NCI-H69 (cell line): ENCODE measurements at places on chromosomes 16 and 17.

DNA sequence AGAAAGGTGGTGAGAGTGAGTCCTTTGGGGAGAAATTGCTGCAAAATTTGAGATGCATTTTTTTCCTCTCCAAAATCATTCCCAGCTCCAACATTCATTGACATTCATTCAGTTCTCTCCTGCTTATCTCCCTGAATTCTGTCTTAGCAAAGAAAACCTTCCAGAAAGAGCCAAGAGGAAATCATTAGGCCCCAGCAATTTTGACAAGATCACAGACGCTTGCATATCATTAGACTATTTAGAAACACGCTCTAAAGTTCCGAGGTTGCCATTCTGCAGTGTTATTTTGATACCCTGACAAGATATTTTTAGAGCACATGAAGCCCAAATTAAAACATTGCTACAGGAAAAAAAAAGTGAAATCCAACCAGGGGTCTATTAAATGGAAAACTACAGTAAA, 9.6 kb upstream of the CHCT1 start:
- no peak for DNase-seq

DNA sequence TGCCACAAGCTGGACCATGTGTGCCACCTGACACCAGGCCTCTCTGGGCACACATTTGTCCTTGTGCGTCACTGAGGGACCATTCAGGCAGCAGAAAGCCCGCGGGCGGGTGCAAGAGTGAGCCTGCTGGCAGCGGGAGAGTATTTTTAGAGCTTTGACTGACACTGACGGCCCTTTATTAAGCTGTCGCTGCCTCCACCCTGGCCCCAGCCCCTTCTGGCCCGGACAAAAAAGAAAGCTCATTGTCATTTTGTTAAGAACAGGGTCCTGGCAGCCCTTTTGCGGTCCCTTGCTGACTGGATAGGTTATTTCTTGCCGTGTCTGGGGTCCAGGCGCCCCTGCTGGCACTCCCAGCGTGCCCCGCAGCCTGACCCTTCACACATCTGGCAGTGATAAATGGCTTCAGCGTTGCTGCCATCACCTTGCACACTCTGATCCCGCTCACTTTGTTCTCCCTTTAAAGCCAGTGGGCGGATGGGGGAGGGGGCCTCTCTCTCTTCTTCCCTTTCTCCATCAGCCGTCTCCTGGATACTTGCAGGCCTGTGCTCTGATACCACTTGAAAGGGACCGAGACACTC, 78.4 kb upstream of the NKD1 start:
- no peak for DNase-seq

DNA sequence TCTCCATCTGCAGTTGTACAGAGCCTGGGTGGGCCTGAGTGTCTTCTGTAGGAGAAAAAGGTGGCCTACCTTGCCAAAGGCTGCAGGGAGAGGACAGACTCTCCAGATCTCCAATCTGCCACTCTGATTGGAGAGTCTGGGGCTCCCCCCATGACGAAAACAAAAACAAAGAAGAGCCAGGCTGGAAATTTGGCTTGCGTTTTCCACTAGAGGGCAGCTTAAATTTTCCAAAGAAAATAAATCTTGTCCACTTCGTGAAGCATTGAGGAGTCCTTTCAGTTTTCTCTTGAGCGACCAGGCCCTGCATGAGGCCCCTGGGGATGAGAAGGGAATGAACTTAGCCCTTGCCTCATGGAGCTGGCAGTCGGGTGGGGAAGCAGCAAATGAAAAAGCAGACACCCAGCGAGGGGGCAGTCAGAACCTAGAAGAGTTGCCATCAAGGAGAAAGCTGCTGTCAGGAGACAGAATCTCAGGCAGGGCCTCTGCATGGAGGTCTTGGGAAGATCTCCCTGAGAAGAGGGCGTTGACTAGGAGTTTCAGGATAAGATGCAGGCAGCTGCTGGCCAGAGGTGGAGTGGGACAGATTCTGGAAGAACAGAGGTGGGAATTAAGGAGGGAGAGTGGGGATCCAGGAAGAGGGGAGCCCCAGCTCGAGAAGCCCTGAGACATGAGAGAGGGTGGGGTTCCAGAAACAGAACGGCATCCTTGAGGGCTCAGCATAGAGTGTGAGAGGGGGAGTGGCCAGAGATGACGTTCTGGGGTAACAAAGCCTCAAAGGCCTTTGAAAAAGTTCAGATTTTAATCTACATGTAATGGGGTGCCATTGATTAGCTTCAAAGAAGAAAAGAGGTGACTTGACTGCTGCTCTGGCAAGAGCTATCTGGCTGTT, 8.4 kb upstream of the SHCBP1 start:
- peak; percentile 13 for DNase-seq

- DNase-seq = peak; percentile 27
Observed at GRCh38 chr16:61590577-61590976, 445.7 kb downstream of the CDH8 start.

DNA sequence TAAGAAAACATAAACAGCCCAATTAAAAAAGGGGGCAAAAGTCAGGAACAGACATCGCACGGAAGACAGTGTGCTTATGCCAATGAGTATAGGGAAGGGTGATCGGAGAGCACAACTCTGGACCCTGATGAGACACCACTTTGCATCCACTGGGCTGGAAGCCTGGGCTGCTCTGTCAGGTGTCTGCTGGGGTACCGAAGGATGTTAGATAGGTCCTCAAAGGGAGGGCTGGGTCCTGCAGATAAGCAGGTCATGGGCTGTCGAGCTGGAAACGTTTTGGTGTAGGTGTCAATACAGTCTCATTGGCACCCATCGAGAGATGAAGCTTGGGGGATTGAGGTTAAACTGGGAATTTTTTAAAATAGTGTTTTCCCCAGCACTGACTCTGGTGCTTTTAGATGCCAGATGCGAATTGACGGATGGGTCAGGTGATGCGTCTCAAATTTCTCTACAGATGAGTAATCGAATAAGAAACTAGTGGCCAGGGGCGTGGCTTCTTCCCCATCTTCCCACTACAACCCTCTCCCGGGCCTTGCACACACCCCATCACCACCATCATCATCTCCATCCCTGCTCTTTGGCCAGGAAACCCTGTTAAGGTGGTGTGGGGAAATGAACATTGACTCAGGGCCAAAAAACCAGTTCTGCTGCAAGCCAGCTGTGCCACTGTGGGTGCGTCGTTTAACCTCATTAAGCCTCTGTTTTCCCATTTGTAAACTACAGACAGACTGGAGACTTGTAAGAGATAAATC, 47.8 kb upstream of the IRF8 start:
- peak; percentile 3 for DNase-seq

DNA sequence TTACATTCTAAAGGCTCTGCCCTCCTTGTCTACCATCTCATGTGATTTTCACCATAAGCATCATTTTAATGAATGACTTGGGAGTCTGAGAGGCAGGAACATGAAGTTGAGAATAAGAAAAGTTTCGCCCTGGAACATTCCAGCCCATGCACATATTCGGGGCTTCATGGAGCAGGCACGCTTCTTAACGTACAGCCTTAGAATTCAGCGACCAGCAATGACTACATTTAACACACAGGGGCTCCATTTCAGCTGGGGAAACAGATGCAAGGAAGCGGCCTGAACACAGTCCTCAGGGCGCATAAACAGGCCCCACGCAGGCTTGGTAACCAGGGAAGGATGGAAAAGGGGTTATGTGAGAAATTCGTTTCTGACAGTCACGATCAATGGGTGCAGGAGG, 357.4 kb downstream of the SLC39A11 start:
- no peak for DNase-seq

GRCh38 chr16:15572329-15573001, 70.5 kb downstream of the MARF1 start:
- DNase-seq = no peak

DNA sequence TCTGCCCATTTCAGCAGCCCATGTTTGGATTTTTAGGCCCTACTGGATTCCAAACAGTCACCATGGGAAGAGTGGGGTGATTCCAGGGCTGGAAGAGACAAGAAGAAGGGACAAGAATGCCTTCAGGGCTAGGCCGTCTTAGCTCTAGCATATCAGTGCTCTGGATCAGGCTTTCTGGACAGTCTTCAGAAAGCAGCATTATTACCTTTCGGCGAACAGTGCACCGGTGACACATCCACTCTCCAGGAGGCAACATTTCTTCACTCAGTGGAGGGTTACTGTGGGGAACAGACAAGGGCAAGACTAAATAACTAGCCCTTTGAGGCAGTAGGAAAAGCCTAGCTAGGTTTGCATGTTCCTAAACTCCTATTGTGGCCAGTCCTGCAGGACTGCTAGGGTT, 23.9 kb upstream of the DHRS13 start:
- no peak for DNase-seq

DNA sequence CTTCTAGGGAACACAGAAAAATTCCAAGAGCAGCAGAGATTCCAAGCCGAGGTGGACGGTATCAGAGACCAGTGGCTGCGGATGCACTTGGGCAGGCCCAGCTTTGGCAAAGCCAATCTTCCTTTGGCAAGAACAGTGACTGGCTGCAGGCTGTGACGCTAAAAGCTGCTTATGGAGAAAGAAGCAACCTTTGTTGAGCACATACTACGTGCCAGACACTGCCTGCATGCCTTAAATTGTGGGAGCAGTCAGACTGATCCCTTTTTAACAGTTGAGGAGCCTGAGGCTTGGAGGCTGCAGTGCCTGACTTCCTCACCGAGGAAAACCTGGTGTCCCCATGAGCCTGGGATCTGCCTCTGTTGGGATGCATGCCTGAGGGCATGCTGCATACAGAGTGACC, 69.0 kb upstream of the AMZ2 start:
- peak; percentile 45 for DNase-seq

DNA sequence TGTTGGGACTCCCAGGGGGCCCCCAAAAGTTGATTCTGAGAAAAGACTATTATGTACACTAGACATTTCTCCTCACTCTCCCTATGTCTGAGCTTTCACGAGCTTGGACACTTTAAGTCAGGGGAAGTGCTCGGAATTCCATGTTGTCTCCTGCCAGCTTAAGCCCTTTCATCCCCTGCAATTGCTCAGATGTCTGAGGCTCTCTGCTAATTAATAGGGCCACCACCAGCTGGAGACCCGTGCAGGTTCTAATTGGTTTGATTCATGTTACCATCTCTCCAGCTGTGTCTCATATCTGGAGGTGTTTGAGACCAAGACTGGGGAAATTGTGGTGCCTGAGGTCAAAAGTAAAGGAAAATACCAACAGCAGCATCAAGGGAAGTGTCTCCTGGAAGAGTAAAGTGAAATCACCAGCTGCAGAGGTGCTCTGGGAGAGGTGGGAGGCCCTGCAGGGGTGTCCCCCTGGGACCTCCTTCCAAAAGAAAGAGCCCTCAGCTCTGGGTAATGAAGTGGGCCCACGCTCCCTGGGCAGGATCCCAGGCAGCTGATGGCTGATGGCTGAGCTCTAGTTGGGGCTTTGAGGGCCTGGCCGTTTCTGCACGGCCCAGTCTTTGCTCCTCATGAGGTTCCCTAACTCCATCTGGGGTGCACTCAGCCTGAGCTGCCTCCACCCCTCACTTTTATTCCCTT, 5.8 kb upstream of the UTS2R start:
- peak; percentile 80 for DNase-seq

GRCh38 chr16:63244631-63245030, 1208.4 kb upstream of the CDH8 start:
- peak; percentile 28 for DNase-seq

- no peak for DNase-seq
Observed at GRCh38 chr17:81878294-81878693, 7.2 kb upstream of the ARHGDIA start.

GRCh38 chr17:76132574-76133338, 8.3 kb downstream of the FOXJ1 start:
- DNase-seq = peak; percentile 95

DNA sequence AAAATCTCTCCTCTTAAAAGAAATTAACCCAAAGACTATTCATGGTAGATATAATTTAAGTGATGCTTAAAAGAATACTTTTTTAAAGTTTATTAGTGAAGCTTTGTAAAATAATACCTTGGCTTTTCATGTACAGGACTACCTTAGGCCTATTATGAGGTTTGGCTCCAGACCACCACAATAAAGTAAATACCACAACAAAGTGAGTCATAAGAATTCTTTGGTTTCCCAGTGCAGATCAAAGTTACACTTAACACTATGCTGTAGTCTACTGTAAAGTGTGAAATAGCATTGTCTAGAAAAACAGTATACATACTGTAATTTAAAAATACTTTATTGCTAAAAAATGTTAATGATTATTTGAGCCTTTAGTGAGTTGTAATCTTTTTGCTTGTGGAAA, 31.7 kb downstream of the CLTC start:
- DNase-seq = no peak

- DNase-seq = no peak
Observed at GRCh38 chr17:37054894-37055293, 106.1 kb downstream of the AATF start.

- no peak for DNase-seq
Observed at GRCh38 chr17:55059724-55060123, 91.2 kb downstream of the STXBP4 start.

GRCh38 chr16:3328643-3329042, 23.3 kb downstream of the ZNF75A start:
- DNase-seq = no peak

DNA sequence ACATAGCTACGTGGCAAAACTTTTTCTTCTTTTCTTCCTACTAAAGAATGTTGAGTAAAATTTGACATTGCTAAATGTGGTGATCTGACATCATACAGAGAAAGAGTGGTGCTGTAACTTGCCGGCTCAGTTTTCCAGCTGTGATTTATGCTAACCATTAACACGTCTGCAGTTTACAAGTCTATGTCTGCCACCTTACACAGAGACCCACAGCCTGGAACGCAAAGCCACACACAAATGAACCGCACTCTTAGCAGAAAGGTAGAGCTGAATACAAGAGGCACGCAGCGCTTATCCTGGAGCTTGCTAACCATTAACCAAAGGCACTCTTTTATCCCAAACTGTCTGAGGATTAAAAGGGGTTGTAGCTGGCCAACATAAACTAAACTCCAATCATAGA, 31.9 kb downstream of the CACNG1 start:
- DNase-seq = no peak

DNA sequence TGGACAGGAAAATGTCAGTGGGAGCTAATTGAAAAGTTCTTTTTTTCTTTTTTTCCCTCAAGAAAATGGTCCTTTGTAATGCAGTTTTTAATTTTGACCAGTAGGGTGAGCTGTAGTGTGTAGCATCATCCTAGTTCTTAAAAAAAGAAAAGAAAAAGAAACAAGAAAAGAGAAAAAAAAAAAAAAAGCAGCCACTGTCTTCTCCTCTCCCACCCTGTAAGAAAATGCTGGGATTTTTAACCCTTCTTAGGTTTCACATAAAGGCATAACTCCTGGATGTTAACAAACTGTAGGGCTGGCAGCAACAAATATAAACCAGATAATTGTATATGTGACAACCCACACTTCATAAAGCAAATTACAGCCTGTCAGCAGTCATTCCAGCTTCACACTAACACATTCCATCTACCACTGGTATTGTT, 78.1 kb downstream of the SKAP1 start:
- peak; percentile 77 for DNase-seq

GRCh38 chr17:67646472-67646871, 71.3 kb upstream of the NOL11 start:
- DNase-seq = no peak

DNA sequence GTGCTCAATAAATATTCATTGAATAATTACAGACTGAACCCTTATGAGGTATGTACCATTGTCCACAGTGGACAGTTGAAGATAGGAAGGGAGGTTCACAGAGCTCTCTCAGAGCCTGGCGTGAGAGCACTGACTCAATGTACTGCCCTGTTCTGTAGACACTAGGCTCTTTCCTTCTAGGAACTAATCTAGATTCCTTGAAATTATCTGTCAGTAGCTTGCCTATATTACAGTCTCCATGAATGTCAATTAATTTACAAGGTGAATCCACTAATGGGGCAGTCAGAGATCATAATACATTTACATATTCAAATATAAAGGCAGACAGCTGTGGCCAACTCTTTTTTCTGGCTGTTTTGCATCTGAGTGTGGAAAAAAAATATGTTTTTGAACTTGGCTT, 251.2 kb upstream of the SALL1 start:
- DNase-seq = no peak
